ENCODE measurements at places on chromosomes 6 and 20.

DNA sequence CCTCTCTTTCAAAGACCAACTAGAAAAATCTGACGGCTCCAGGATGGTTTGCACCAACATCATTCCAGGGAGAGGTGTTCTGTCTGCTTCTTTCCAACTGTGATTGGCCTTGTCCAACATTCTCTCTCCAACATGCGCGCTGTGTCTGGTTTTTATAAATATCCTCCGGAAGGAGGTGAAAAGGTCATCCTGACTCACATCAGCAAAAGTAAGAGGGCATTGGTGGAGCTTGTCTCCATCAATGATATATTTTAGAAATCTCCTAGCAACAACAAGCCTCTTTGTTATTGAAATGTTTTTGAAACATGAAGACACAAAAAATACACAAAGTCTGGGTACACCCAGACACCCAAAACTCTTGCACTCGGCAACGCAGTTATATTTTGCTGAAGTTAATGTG is 475.3 kb upstream of the JARID2 start:
- no peak for DNase-seq

- no peak for DNase-seq
These were observed 87.7 kb upstream of the HMGCLL1 start for GRCh38 chr6:55666606-55667225.

DNA sequence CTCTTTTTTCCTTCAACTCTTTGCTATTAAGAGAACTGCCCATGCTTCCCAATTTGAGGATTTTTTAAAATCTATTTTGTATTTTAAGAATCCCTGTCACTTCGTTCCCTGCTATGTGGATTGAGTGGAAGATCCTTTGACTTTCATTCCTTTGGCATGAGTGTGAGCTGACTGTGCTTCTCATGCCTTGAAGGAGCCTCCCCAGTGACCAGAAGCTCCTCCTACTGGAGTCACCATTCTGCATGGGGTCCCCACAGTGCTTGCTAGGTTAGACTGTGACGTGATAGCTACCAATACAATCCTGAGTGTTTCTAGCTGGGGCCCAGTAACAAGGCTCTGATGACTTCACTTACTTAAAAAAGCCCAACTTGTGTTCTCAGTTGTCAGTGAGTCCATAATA is 104.4 kb upstream of the LAMP5 start:
- no peak for DNase-seq

DNA sequence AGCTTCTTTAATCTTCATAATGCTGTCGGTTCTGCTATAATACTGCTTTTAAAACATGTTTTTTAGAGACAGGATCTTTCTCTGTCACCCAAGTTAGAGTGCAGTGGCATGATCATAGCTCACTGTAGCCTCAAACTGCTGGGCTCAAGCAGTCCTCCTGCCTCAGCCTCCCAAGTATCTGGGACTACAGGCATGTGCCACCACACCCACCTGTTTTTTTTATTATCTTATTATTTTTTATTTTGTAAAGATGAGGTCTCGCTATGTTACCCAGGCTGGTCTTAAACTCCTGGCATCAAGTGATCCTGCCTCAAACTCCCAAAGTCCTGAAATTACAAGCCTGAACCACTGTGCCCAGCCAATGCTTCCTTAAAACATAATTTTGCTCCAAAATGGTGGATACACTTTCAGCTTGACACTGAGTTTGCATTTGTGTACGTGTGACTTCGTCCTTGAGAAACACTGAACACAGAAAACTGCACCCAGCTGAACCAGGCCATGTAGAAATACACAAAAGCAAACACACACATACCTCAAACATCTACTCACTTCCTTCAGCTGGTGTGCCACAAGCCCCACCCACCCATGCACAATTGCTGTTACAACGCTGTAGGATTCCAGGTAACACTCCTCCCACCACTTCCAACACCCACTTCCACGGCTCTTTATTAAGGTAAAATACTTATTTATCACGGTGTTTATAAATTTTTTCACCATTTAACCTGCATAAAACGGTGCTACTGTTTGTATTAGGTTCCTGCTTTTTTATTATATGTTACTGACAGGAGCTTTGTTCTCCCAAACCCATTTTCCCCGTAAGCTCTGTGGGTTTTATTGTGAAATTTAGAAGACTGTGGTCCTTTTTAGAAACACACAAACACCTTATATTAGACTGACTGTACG is 109.1 kb downstream of the TSHZ2 start:
- DNase-seq: no peak

DNA sequence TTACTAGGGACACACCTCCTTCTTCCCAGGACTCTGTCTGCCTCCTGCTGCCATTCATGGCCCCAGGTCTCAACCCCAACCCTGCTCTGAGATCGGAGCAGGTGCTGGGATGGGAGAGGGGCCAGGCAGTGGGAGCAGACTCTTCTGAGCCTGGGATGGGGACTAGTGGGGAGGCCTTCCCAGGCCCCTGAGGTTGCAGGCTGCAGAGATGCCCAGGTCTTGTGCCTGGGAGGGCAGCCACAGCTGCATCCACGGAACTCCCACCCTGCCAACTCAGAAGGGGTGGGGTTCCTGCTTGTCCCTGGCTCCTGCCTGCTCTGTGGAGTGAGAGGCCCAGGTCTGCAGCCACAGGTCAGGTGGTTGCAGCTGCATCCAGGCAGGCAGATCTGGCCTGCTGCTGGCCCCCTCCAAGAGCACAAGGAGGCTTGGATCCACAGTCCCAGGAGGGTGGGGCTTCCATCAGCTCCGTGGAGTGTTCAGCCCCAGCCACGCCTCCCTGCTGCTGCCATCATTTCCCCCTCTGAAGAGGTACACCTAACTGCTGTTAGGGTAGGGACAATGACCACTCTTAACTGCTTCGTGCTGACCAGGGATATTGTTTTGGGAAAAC is 2.9 kb upstream of the SLC22A1 start:
- DNase-seq: no peak

GRCh38 chr6:20893412-20893811 is 359.2 kb downstream of the CDKAL1 start:
- DNase-seq: no peak

DNA sequence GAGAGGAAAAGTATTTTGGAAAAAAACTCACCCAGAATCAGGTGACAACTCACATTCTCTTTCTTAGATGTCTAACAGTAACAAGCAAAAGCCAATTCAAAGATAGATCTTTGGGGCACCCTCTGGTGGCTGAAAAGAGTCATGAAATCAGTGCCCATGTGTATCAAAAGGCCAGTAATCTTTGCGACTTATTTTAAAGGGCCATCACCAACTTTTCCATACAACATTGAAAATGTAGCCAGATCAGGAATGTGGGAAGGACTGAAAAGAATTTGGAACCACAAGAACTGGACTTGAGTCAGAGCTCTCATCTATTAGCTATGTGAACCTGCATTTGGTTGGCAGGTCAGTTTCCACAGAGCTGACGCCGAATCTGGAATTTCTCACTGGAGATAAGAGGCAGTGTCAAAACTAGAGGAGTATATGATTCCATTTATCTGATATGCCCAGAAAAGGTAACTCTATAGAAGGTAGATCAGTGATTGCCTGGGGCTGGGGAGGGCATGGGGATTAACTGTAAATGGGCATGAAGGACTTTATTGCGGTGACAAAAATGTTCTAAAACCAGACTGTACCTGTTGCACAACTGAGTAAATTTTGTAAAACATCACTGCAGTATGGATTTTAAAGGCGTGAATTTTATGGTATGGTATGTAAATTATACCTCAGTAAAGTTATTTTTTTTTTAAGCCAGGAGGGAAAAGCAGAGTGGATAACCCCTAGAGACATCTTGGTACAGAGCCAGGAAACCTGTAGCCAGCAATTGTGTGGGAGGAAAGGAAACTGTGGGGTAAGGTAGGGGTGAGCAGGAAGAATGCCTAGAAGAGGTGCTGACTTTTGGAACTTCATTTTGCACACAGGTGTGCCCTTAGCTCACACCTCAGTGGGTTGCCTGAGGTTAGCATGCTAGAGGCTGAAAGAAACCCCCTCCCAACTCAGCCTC is 117.1 kb upstream of the ASF1A start:
- peak; percentile 85 for DNase-seq

All from suppressor macrophage (primary cell).